ENCODE measurements at places on chromosomes 7 and 10.

GRCh38 chr7:85748861-85749260 is 562.0 kb upstream of the SEMA3D start:
- no peak for DNase-seq

- DNase-seq = no peak
These were observed 185.3 kb upstream of the PLPP4 start for GRCh38 chr10:120271696-120272095.

DNA sequence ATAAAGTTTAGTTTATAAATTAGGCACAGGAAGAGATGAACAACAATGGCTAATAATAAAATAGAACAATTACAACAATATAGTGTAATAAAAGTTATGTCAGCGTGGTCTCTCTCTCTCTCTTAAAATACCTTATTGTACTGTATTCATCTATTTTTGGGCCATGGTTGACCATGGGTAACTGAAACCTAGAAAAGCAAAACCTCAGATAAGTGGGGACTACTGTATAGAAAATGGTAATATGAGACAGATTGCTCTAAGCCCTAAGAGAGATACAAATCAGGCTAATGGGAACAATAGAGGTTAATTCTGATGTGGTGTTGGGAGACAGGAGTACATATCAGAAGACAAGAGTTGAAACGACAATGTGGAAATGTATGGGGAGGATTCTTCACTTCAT is 86.2 kb downstream of the ZNF365 start:
- DNase-seq = no peak

DNA sequence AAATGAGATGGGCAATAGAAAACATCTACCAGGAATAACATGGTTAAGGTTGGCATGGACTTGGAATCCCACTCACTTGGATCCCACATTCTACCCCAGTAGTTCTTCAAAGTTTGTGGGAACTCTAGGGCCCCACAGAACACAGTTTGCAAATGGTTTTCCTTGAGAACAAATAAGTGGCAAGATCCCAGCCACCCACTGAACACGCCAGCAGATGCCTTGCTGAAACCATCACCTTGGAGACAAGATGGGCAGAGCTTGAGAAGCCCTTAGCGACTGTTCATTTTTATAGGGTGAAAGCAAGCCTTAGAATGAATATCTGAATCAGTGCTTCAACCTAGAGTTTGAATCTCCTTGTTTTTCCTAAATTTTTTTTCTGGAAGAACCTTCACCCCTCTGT is 349.1 kb downstream of the RPS24 start:
- DNase-seq = no peak

DNA sequence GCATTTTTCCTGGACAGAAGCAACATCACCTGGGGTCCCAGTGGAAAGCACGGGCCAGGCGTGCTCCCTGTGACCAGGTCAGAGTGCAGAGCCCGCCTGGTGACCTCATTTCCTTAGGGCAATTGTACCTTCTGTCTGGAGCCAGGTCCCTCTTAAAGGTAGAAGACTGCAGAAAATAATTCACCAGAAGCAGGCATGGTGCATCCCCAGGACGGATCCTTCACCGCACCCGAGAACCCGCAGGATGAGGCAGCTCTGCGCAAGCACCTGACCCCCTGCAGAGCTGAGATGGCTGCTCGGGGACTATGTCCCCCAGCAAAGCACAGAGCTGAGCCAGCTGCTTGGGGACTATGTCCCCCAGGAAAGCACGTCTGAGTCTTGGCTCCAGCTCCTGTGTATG is 557.6 kb downstream of the PTPRN2 start:
- DNase-seq = no peak

GRCh38 chr10:60816628-60817397 is 38.5 kb downstream of the CDK1 start:
- DNase-seq = no peak

GRCh38 chr7:154753226-154753625 is 249.7 kb downstream of the PAXIP1 start:
- no peak for DNase-seq

DNA sequence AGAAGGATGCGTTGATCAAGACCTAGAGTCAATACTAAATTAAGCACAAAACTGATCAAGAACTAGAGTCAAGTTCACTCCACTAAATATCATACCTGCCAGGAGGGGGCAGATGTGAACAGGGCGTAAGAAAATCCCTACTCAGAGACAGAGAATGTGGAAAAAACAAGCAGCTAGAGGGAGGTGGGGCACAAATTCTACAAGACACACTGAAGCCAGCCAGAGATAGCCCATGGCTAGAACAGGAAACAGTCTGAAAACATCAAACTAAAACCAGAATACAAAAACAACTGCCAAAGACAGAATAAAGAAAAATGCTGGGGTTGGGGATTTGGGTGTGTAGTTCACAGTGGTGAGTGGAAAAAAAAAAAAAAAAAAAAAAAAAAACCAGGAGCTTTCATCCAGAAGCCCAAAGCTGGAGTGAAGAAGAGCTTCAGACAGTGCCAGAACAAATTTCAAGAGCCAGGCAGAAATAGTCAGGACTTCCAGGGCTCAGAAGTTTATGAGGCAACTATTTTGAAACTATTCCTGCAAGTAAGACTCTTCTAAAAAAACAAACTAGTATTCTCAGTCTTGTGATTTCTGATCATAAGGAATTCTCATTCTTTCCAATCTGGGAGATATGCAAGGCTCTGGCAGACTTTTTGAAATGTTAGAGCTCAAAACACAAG is 118.3 kb downstream of the CCDC71L start:
- no peak for DNase-seq

DNA sequence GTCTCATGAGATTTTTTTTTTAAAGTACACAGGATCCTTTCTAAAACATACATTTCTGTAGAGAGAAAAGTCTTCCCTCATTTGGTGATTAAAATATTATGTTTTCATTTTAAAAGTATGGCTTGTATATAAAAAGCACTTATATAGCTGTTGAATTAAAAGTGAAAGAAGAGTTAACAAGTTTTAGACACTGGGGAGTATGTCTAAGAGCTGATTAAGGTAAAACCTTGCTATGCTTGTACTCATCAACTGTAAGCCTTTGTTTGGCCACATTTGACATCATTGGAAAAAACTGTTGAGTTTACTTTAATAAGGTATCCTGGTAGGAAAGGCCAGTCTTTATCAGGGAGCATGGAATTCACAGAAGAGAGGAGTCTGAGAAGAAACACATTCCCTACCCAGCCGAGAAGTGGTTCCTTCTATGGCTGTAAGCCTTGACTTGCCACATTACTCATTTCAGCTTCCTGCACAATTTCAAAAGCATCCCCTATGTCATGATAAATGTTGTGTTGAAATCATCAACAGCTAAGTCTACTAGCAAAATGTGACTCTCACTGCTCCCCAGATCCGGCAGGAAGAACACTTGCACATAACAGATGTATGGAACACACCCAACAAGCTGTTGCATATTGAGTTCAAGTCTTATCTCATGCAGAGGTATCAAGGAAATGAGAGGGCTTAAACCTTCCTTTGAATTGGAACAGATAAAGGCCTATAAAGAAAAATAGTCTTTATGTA is 171.8 kb upstream of the CDK1 start:
- DNase-seq = no peak

- no peak for DNase-seq
These were observed 138.7 kb downstream of the ZNF365 start for GRCh38 chr10:62512732-62513475.

DNA sequence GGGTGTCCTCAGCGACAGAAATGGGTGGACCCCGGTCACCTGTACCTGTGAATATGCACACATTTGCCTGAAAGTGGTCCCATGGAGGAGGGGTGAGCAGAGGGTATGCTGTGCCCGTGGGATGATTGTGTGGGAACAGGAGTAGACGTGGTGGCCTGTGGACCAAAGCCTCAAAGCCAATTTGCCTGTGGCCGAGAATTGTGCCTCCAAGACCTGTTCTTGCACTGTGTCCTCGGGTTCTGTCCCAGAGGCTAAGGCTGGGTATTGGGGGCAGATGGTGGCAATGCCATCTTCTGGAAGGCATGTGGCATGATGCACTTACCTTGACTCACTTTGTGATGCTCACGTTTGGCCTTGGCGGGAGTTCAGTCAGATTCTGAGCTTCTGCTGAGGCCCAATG is 351.0 kb downstream of the TCERG1L start:
- DNase-seq = no peak

- DNase-seq = no peak
These were observed 486 bp downstream of the CACNA2D1 start for GRCh38 chr7:82443036-82443546.

DNA sequence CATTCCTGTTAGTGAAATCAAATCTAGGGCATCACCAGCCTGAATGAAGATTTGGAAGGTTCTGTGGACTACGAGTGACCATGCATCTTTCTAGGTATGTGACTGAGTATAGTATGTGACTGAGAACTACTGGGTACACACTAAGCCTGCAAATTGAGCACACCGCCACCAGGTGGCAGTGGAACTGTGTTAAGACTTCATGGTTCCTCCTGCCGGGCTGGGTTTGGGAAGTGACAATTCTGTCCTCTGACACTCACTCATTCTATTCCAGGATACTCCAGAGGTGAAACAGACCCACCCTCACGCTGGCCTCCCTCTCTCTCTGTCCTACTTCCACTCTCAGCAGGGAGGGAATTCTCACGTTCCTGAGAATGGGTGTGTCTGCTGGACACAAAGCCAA is 84.0 kb upstream of the TMEM248 start:
- no peak for DNase-seq

DNA sequence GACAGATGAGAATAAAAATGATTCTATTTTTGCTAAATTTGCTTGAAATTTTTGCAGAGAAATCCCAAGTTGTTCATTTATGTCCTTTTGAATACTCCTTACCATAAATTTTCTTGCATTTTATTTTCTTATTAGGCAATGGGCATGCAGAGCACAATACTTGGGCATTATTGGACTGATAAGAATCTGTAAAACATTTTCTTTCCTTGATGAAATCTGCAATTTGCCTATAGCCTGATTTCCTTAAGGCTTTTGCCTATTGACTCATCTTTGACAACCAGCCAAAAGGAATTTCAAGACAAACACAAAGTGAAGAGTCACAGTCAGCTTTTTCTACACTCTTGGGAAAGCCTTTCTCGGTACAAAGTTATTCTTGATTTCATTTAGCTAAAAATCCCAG is 30.5 kb upstream of the GNAT3 start:
- no peak for DNase-seq

- no peak for DNase-seq
These were observed 26.3 kb upstream of the WDFY4 start for GRCh38 chr10:48658243-48658974.

DNA sequence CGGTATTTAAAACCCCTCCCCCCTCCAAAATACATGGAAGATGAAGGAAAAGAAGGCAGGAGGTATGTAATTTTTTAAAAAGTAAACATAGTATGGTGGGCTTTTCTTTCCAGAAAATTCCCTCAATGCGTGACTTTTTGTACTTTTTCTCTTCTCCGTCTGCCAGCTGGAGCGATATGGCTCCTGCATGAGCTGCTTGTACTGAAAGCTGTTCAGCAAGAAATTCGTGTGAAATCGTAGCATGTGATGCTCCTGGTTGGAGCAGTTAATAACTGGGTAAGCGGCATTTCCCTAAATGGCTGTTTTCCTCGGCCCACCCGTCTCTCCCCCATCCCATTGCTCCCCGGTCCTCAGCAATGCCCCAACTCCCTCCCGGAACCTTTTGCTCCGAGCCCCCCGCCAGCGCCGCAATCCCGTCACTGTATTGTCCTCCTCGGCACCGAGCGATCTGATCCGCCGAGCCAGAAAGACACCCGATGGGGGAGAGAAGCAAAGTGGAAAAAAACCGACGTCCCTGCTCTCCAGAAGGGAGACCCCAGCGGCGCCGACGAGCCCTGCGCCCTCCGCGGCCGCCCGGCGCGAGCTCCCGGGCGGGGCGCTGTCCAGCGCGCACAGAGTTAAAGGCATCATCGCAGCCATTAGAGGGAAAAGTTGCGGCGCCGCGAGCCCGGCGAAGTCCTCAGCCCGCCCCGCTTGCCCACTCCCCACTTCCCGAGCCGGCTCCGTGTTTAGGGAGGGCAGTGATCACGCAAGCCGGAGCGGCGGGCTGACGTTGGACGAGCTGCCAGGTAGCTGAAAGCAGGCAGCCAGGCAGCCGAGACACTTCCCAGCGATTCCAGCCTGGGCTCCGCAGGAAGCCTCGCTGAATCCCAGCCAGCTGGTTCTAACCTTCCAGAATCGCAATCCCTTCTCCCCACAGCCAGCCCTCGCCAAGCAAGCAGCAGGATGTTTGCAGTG is at the start of gene VSTM2A:
Gene VSTM2A (plus strand): TSS at position 707 of the 957 bp plus-strand sequence. CDS start 356 bp downstream, outside the sequence.
- no peak for DNase-seq

GRCh38 chr10:24929904-24930303 is 22.5 kb downstream of the PRTFDC1 start:
- no peak for DNase-seq
